AML-193 (cell line): ENCODE measurements at places on chromosomes 3 and 15.
A peak's percentile ranks its signal among the peaks of the same experiment; 100 is the strongest.

GRCh38 chr3:10565814-10566213 is 60.4 kb upstream of the ATP2B2 start:
- DNase-seq: no peak

- no peak for DNase-seq
Measured at GRCh38 chr3:159239059-159239458, 437.2 kb downstream of the MFSD1 start.

DNA sequence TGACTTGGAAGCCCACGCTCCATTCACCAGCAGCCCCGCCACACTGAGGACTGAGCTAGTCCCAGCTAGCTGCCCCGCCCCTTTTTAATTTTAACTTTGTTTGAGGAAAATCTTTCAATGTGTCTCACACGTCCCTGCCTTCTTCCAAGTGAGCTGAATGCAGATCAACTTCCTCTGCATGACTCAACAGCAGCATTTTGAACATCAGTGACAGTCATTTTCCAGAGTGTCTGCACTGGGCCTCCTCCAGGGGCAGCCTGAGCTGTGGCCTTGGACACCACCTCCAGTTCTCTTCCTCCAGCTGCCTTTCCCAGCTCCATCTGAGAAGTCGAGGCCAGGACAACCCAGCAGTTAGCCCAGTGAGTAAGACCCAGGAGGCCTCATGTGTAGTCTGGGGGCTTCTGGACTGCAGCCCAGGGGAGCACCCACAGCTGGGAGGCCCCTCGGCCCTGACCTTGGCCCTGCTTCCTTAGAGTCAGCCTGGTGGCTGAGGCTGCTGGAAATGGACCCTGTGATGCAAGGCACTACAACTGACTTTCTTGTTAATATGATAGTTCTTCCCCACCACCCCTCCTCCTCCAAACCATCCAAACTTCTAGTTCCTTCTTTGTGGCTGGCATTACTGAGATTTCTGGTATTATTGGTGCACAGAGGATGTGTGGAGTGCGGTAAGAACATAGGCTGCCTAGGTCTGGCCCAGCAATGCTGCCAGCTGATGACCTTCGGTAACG is 21.4 kb upstream of the ESYT3 start:
- DNase-seq: peak; percentile 32

- no peak for DNase-seq
Measured at GRCh38 chr15:64836023-64836536, 5.6 kb upstream of the PLEKHO2 start.

GRCh38 chr3:188649521-188649920 is 495.6 kb downstream of the LPP start:
- no peak for DNase-seq

GRCh38 chr15:40943764-40944365 is 9.4 kb upstream of the CHAC1 start:
- no peak for DNase-seq
